ENCODE measurements at places on chromosomes 1 and 21. TPM values are rescaled to one million over a fixed set of nuclear protein-coding genes. Genes with fewer than 3 reads are reported as not detected.

INTS3 gene
- total RNA-seq, result 47.4 TPM

B3GALT5 gene
- 0.43 TPM for total RNA-seq

GRCh38 chr1:199101139-199101538, 462.3 kb downstream of the PTPRC start:
- no peak for DNase-seq

GPR37L1 gene
- not detected for total RNA-seq

CELA2A gene
- not detected for total RNA-seq

TFF2 gene
- total RNA-seq, result not detected

DNA sequence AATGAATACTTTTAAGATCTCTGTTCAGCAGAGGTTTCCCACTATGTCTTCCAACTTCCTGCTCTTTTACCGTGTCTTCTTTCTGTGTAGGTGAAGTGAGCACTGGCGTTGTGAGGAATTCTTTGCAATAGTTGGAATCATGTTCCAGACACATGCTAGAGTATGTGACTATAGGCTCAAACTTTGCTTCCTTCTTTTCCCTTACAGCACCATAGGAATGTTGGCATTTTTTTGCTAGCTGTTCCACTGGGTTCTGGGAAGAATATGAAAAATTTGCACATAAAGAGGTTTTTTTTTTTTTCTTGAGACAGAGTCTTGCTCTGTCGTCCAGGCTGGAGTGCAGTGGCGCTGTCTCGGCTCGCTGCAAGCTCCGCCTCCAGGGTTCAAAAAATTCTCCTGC, 15.7 kb upstream of the HUNK start:
- no peak for DNase-seq

DNA sequence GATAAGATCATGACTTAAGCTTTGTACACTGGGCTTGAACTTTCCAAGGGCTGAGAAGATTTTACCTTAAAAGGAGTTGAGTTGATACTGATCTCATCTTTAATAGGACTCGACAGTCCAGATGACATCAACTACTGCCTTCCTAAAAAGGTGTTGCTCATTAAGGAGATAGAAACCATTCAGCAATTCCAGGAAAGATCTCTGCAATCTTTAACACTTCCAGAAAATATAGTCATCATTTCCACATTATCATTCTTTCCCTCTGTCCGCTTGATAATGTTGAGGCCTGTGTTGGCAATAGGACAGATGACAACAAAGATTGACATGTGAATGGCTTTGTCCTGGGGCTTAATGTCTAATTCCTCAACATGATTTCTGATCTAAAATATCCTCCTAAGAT, 145.4 kb upstream of the C1orf21 start:
- no peak for DNase-seq

DNA sequence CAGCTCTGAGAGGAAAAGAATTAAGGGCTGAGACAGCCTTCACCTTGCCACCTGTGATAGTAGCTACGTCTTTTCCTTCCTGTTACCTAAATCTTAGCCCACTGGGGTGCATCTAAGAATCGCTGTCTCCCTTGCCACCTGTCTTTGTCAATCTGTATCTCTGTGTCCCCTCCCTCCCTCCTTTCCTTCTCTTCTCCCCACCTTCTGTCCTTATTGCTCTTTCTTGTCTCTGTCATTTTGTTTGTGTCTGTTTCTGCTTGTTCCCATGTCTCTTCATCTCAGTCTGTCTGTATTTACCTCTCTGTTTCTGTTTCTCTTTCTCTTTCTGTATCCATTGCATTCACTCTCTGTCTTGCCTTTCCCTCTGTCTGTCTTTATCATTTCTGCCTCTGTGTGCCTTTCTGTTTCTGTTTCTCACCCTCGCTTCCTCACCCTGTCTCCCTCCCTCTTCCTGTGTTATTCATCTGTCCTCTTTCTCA, 30.2 kb downstream of the SLC22A15 start:
- DNase-seq, result no peak

- no peak for DNase-seq
These were observed 1.9 kb downstream of the SMIM1 start for GRCh38 chr1:3774276-3774945.

GRCh38 chr1:30842697-30843354, 65.7 kb downstream of the SDC3 start:
- no peak for DNase-seq

COL8A2 gene
- total RNA-seq, result 6.3 TPM

DNA sequence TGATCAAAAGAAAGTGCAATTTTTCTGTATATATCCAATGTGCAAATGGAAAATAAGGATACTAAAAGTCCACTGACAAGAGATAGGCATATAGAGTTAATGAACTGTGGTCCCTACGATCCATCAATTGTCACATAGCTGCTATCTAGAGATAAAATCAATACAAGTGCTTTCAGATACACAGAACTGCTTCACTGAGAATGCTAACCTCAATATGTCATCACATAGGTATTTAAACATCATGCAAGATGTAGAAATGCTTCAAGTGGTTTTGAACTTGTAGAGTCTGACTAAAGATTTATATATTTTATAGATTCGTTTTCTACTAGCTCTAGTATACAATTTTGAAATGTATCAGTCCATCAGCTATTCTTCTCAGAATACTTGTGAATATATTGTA, 1604.7 kb downstream of the PLA2G4A start:
- peak; percentile 30 for DNase-seq

GRCh38 chr1:180065408-180065807, 89.3 kb upstream of the QSOX1 start:
- no peak for DNase-seq

GRCh38 chr1:40064797-40065499, 24.4 kb downstream of the CAP1 start:
- DNase-seq, result no peak

DNA sequence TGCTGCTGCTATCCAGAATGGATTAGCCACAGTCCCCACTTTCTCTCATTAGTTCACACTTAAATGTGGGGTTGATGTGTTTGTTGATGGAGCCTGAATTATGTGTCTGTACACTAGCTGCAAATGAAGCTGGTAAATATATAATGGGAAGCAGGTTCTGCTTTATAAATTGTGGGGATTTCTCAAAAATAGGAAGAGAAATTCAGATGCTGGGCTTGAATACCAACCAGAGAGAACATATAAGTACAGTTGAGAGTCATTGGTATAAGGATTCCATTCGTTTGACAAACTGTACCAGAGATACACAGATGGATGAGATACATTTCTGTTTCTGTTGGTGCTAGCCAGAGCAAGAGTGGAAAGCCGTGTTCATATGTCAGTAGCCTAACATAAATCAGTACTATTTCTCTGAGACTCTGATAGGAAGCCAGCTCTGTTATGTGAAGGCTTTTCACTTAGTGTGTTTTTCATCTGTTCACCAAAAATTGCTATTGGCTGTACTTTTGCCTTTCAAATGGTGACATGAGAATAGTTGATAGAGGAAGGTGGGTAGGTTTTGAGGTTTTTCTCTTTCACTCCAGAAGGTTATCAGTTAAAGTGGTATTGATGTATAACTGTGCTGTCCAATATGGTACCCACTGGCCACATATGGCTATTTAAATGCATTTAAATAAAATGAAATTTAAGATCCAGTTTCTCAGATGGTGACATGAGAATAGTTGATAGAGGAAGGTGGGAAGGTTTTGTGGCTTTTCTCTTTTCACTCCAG, 15.6 kb downstream of the SMG7 start:
- no peak for DNase-seq

DNA sequence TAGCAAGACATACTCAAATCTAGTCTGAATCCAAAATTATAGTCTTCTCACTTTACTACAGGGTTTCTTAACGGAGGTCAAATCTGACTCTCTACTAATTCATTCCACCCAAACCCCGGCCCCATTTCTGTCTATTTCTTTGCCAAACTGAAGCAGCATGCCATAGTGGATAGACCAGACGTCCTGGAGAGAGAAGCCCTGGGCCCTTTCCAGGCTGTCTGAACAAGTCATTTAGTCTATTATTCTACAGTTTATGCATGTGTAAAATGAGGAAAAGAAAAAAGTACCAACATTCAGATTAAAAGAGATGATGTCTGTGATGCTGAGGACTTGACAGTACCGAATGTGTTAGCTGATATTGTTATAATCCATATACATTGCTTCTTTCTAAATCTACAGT, 95.0 kb downstream of the GDAP2 start:
- DNase-seq, result no peak

DNA sequence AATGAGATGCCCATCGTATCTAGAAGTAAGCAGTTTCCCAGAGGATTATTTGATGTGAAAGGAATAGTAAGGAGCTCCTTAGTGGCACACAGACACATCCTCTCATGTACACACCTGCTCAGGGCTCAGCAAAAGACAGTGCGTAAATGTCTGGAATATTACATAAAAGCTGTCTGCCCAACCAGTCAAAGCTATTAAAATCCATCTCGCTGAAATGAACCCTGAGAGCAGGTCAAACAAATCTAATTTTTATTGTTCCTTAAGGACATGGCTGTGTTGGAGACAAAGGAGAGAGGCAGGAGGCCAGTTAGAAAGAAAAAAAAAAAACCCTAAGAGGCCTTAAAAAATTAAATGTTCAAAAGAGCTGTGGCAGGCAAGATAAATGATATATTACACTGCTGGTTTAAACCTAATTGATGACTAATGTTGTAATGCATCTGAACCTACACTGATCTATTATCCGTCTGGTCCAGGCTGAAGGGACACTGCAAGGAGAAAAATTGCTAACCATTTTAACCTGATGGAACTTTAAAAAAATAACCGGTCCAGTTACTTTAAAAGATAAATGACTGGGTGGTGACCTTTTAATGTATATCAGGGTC, 58.5 kb upstream of the FGGY start:
- no peak for DNase-seq

OR2T11 gene
- not detected for total RNA-seq

S100A11 gene
- total RNA-seq, result 1,297 TPM

DNA sequence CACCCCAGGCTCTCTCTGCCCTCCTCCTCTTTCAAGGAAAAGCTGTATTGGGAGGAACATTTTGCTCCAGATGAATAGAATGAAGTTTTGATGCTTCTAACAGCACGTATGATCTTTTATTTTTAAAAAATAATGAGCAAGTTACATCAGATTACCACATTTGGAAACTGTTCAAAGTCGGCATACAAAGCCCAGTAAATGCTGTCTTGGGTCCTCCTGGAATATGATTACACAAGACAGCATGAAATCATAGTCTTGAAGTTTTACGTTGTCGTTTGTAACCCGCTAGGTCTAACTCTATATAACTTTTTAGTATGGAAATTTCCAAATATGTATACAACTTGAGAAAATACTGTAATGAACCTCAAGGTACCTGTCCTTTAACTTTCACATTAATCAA, 385.6 kb downstream of the HLX start:
- DNase-seq, result no peak

S100A7A gene
- total RNA-seq, result not detected

DNA sequence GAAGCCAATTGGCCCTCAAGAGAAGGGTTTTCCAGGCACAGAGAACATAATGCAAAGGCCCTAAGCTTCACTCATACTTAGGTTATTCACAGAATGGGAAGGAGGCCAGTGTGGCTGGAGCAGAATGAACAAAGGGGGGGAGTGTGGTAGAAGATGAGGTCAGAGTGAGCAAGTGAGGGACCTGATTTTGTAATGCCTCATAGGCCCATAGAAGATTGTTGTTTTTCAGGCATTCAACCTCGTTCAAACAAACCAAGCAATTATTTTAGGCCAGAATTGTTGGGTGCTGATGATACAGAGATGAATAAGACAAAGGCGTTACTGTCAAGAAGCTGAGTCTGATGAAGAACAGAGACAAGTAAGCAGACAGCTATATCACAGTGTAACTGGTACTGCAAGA, 54.5 kb upstream of the RAP1A start:
- DNase-seq, result peak; percentile 91

DNA sequence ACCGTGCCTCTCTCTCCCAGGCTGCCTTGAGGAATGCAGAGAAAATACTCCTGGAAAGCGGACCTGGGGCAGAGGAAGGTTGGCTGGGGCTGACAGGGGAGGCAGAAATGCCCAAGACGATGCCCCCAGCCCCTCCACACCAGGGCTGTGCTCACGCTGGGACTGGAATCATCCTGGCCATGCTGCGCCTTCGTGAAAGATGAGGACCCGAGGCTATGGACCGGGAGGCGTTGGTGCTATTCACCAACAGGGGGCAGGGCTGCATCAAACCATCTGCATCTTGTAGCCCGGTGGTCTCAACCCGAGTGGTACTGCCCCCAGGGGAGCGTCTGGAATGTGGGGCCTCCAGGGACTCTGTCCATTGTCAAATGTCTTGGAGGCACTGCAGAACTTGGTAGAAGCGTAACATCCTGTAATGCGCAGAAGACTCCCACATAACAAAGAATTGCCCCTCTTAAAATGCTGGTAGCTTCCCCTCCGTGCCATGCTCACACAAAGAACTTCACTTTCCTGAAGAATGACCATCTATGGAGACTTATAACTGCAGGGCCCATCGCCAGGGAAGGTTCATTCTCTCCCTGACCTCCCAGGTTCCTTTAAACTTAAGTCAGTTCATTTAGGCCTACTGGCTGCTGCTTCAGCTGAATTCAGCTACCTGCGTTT, 251.2 kb downstream of the RRAGC start:
- DNase-seq, result no peak

DNA sequence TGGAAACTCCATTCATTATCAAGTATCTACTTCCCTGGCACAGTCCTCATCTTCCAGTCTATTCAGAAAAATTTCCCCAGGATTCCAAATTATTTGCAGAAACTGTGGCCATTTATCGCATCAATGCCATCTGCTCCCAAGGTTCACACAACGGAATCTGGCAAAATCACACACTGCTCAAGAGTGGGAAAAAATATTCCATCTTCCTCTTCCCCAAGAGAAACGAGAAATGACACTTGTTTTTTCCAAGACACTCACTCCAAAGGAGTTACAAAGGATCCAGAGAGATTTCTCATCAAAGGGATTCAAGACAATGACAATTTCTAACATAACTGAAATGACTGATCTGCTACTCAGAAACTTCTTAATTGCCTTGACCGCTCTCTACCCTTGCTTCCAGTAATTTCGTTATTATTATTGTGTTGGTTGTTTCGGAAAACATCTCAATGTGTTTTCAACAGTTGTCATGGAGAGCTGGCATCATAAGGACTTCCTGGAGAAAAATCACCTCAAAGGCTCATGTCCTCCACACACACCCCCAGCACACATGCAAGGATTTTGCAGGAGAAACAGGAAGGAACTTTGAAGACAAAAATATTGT, 128.0 kb downstream of the PSMG1 start:
- no peak for DNase-seq

RFX5 gene
- 40.6 TPM for total RNA-seq

DNA sequence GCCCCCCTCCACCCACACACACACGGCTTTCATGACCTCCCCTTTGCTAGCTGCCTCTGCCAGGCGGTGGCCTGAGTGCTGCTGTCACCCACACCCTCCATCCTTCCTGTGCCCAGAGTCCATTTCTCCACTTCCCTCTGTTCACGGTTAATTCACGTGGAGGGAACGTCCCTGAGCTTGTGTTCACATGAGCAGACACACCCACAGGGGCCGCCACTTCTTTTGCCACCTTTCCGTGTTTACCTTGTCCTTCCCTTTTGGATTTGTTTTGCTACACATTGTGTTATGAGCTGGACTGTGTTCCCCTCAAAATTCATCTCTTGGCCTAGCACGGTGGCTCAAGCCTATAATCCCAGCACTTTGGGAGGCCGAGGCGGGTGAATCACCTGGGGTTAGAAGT, 128.0 kb downstream of the ETS2 start:
- DNase-seq, result no peak

GRCh38 chr1:155931332-155932038, 2.7 kb downstream of the KHDC4 start:
- no peak for DNase-seq

All from HFFc6 (cell line).